ENCODE measurements at places on chromosomes 6 and 20. TPM values are rescaled to one million over a fixed set of nuclear protein-coding genes. Genes with fewer than 3 reads are reported as not detected.

GRCh38 chr6:110529907-110530306, 53.5 kb upstream of the SLC22A16 start:
- no peak for DNase-seq
- no peak overlapping the region for H3K27ac ChIP-seq
- no peaks in the 10 kb centered on the region for H3K4me1 ChIP-seq
- no peaks in the 10 kb centered on the region for H3K27me3 ChIP-seq
- H3K4me3 ChIP-seq, result no peak overlapping the region

MYLIP gene
- total RNA-seq, result 10.6 TPM

GRCh38 chr20:3334156-3334943, 73.1 kb downstream of the DNAAF9 start:
- H3K27me3 ChIP-seq, result no peaks in the 10 kb centered on the region
- DNase-seq, result no peak

MMP24 gene
- total RNA-seq, result not detected

DNA sequence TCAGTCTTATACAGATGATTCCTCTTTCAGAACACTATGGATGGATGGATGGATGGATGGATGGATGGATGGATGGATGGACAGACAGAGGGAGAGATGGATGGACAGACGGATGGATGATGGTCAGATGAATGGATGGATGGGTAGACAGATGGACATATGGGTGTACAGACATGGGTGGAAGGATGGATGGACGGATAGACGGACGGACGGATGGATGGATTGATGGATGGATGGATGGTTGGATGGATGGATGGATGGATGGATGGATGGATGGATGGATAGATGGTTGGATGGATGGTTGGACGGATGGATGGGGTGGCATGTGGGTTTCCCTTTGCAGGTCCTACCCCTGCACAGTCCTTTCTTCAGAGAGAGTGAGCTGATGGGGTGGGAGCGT, 320.7 kb downstream of the CDH4 start:
- H3K36me3 ChIP-seq, result no peaks in the 10 kb centered on the region
- no peaks in the 10 kb centered on the region for H3K4me1 ChIP-seq
- peaks cover 3% of the 10 kb centered on the region for H3K27me3 ChIP-seq
- no peak overlapping the region for H3K4me3 ChIP-seq

- H3K36me3 ChIP-seq, result no peaks in the 10 kb centered on the region
- DNase-seq, result no peak
- H3K4me3 ChIP-seq, result no peak overlapping the region
- H3K27ac ChIP-seq, result no peak overlapping the region
- no peaks in the 10 kb centered on the region for H3K27me3 ChIP-seq
- no peaks in the 10 kb centered on the region for H3K4me1 ChIP-seq
Observed at GRCh38 chr20:40648210-40649072, 40.6 kb downstream of the MAFB start.

DNA sequence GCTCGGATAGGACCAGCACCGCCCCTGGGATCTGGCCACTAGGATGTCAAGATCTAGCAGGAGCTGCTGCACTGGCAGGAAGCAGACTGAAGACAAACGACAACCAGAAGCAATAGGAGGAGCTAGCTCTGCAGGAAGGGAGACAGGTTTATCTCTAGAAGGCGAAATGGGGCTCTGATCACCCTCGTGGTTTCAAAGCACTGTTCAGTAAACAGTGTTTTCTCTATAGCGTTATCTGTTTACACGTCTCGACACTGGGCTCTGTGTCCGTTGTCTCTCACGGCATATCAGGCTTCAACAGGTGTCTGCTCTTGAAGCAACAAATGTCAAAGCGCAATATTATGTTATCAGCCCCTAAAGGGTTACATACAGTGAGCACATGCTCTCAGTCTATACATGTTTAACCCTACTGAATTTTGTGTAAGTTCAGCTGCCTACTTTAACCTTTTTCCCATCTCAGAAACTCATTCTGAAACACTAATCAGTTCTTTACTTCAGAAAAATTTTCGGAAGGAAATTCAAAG, 23.8 kb downstream of the TMEM14B start:
- H3K36me3 ChIP-seq, result peaks cover 2% of the 10 kb centered on the region
- H3K4me1 ChIP-seq, result no peaks in the 10 kb centered on the region
- no peak for DNase-seq
- H3K27me3 ChIP-seq, result no peaks in the 10 kb centered on the region
- no peak overlapping the region for H3K27ac ChIP-seq

ETV7 gene
- 1.0 TPM for total RNA-seq

DNA sequence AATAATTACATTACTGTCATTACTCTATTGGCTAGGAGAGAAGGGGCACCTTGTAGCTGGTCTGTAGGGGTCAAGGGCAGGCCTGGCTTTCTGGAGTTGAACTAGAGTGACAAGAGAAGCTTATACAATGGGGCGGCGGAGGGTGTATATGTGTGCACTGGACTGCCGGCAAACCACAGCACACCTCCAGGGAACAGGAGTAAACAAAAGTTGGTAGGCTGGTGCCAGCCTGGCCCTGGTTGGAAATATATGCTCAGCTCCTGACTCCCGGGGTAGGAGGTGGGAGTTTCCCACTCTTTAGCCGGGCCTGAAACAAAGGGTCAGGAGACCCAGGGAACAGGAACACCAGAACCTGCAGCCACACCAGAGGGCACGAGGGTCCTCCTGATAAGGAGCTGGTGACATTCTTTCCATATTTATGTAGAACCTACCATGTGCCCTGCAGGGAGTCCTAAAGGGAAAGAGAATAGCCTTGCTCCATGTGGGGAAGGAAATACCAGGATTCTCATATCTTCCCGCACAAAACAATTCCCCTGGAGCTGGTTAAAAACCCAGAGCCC, 5.1 kb downstream of the C6orf132 start:
- DNase-seq, result no peak
- peaks cover 63% of the 10 kb centered on the region for H3K4me1 ChIP-seq
- peak overlapping the region; percentile 89 for H3K27ac ChIP-seq
- H3K36me3 ChIP-seq, result no peaks in the 10 kb centered on the region
- peak overlapping the region; percentile 28 for H3K4me3 ChIP-seq

GRCh38 chr6:14232889-14233288, 115.3 kb downstream of the CD83 start:
- H3K27me3 ChIP-seq, result no peaks in the 10 kb centered on the region
- H3K27ac ChIP-seq, result no peak overlapping the region
- H3K4me1 ChIP-seq, result no peaks in the 10 kb centered on the region
- no peaks in the 10 kb centered on the region for H3K36me3 ChIP-seq

CNBD2 gene
- total RNA-seq, result 3.1 TPM

- no peak overlapping the region for H3K4me3 ChIP-seq
- no peaks in the 10 kb centered on the region for H3K36me3 ChIP-seq
- H3K27ac ChIP-seq, result no peak overlapping the region
- H3K4me1 ChIP-seq, result no peaks in the 10 kb centered on the region
Observed at GRCh38 chr6:41199552-41200246, 1.2 kb downstream of the TREML2 start.

DNA sequence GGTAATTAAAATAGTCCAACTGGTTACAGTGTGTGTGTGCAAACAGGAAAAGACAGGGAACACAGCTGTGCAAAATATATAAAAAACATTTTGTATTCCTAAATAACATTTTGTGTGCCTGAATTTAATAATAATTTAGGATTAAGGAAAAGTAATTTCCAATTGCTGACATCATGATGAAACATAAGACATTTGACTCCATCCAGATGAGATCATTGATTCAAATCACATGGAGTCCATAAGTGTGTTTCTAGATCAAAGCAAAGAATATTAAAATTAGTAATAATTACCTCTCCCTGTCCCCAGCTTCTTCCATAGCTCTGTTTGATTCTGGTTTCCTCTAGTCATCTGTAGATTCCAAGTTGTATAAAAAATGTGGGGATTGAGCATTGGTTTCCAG, 64.6 kb upstream of the BTN3A2 start:
- H3K27me3 ChIP-seq, result no peaks in the 10 kb centered on the region
- no peak overlapping the region for H3K4me3 ChIP-seq
- no peaks in the 10 kb centered on the region for H3K36me3 ChIP-seq
- DNase-seq, result no peak
- peaks cover 36% of the 10 kb centered on the region for H3K4me1 ChIP-seq

DNA sequence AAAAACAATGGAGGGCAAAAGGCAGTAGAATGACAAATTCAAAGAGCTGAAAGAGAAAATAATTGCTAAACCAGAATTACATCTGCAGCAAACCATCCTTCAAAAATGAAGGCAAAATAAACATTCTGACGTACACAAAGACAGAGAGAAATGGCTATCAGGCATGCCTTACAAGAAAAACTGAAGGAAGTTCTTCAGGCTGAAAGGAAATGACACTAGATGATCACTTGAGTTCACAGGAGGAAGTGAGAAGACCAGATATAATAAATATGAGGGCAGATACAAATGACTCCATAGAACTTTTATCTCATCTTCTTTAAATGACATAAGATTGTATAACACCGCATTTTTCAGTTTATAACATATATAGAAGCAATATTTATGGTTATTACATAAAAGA, 30.0 kb downstream of the DZANK1 start:
- H3K27ac ChIP-seq, result no peak overlapping the region
- no peak overlapping the region for H3K4me3 ChIP-seq
- H3K27me3 ChIP-seq, result no peaks in the 10 kb centered on the region
- H3K36me3 ChIP-seq, result no peaks in the 10 kb centered on the region

ENPP1 gene
- 6.5 TPM for total RNA-seq

DNA sequence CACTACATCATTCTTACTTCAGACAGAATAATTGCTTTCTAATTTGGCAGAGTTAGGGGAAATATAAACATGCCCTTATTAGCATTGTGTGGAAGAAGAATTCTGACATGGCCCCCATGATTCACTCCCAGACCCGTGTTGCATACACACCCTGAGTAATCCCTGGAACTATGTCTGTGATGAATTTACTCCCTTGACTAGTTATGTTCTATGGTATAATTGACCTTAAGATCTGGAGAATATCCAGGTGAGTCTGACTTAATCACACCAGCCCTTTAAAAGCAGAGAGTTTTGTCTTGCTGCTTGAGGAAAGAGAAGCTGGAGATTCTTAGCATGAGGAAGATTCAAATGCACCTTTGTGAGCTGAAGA, 262.9 kb downstream of the SOX4 start:
- no peak overlapping the region for H3K27ac ChIP-seq
- no peak for DNase-seq
- H3K4me3 ChIP-seq, result no peak overlapping the region
- H3K27me3 ChIP-seq, result no peaks in the 10 kb centered on the region
- no peaks in the 10 kb centered on the region for H3K4me1 ChIP-seq
- no peaks in the 10 kb centered on the region for H3K36me3 ChIP-seq

GRCh38 chr6:31541059-31541657, 645 bp downstream of the DDX39B start:
- peaks cover 42% of the 10 kb centered on the region for H3K36me3 ChIP-seq
- DNase-seq, result no peak
- peak overlapping the region; percentile 96 for H3K27ac ChIP-seq
- H3K4me3 ChIP-seq, result peak overlapping the region; percentile 85
- H3K27me3 ChIP-seq, result no peaks in the 10 kb centered on the region
- H3K4me1 ChIP-seq, result peaks cover 29% of the 10 kb centered on the region

- H3K4me1 ChIP-seq, result peaks cover 27% of the 10 kb centered on the region
- no peak overlapping the region for H3K4me3 ChIP-seq
- no peaks in the 10 kb centered on the region for H3K27me3 ChIP-seq
Observed at GRCh38 chr20:1840817-1841553, 54.2 kb upstream of the SIRPA start.

DNA sequence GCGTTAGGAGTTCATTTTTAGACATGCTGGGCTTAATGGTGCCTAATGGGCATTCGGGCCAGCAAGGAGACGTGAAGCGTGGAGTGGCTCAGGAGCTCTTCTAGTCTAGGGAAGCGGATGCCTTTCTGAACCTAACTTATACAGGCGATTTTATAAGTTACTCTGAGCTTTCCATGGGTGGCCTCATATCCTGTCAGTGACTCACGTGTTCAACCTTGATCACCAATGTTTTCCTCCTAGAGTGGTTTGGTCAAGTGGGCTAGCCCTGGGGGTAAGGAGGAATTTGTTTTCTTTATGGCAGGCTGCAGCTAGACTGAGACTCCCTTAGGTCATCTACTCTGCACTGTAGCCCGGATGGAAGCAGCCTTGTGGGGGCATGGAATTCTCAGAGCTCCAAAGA, 52.1 kb downstream of the PLAGL1 start:
- H3K4me1 ChIP-seq, result no peaks in the 10 kb centered on the region
- no peaks in the 10 kb centered on the region for H3K27me3 ChIP-seq
- no peak overlapping the region for H3K4me3 ChIP-seq
- no peaks in the 10 kb centered on the region for H3K36me3 ChIP-seq

PLG gene
- total RNA-seq, result 0.69 TPM

All from HCT116 (cell line).